ENCODE measurements at places on chromosomes 2 and 18.

DNA sequence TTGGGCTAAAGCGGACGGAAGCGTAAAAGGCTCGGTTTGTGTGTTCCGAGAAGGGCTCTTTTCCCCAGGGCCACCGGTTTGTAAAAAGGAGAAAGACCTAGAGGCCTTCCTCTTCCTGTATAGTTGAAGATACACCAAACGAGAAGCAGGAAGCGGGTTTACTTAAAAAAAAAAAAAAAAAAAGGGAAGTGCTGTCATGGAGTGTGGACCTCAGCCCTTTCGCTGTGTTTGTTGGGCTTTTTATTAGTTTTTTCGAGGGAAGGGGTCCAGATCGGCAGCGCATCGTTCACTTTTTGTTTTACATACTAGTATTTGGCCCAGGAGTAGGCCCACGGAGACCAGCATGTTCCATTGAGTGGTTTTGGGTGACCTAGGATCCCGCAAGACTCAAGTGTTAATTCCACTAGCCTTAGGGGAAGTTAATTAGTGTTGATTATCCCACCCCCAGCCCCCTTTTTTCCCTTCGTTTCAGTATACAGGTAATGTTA, 676 bp downstream of the ACTR2 start:
- peak; percentile 31 for DNase-seq

DNA sequence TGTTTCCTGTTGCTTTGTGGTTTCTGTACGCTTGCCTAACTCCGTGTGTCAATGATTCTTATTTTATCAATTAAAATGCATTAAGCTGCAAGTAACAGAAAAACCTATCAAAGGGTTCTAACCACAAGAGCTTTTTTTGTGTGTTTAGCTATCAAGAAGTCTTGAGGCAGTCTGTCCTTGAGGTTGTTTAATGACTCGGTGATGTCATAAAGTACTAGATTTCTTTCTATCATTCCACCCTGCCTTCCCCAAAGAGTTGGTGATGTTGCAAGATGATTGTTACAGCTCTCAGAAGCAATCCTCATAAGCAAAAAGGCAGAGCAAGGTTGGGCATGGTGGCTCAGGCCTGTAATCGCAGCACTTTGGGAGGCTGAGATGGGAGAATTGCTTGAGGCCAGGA, 51.9 kb upstream of the SPTBN1 start:
- no peak for DNase-seq

- no peak for DNase-seq
Observed at GRCh38 chr2:191155608-191156071, 4.8 kb upstream of the STAT4 start.

- DNase-seq, result no peak
Observed at GRCh38 chr2:172101821-172102390, 794 bp downstream of the DLX2 start.

DNA sequence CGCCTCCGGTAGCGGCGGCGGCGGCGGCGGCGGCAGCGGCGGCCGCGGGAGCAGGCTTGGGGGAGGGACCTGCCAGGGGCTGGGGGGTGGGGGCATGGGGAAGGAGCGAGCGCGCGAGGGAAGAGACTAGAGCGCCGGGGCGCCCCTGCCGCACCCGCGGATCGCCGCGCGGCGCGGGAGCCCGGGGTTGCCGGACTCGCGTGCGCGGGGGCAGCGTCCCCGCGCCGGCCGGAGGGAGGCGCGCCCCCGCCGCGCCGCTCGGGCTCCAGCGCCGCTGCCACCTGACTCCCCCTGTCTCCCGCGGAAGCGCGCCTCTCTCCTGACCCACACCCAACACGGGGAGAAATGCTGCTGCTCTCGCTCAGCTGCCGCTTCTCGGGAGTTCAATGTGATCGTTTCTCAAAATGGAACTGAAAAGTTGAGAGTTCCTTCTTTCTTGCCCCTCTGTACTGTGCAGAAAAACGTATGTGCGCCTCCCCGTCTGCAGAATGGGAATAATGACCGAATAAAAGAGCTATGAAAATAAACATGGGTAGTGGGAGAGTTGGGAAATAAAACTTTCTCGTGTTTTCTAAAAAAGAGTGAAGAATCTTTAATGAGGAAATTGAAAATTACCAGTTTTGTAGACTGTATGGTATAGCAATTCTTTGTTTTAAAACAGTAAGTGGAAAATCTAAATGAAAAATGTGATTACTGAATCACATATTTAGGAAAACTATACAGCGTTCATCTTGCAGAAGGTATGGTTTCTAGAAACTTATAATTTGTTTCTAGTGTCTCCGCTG, 455 bp upstream of the TLK1 start:
- DNase-seq, result peak; percentile 47
